ENCODE measurements at places on chromosomes 4 and X. TPM values are rescaled to one million over a fixed set of nuclear protein-coding genes. Genes with fewer than 3 reads are reported as not detected.

DNA sequence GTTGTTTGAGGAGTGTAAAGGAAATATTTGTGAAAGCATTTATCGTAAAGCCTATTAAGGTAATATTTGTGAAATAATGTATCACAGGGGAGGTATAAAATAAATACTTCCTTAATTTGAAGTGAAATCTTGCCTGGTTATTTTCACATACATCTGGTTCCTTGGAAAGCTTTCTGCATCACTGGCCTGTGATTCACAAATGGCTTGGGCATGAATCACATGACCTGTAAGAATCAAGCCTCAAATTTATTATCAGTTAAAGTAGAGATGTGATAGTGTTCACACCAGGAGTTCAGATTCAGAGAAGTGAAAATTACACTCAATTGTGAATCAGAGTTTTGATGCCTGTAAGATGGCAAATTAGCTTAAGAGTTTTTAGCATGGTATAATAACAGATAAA, 1911.4 kb downstream of the STIM2 start:
- no peak for DNase-seq

DNA sequence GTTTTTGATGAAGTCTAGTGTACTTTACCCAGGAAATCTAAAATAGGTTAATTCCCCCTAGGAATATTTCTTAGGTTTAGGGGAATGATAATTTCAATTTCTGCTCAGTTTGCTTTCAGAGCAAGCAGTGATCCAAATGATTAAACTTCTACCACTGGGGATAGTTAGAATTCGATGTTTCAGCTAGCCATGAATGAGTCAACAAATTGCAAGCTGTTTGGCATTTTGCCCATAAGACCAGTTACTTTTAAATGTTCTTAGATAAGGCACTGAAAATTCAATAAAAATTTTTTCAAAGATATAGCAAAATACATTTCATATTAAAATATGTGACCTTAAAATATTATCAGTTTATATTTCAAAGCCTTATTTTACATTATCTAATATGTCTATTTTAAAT, 993.6 kb downstream of the ARAP2 start:
- DNase-seq, result no peak

GRCh38 chr4:104492183-104492771, 2.4 kb downstream of the CXXC4 start:
- no peak for DNase-seq

- DNase-seq, result peak; percentile 38
These were observed 50.9 kb upstream of the BCOR start for GRCh38 chrX:40148385-40149285.

GRCh38 chr4:115213716-115214115, 100.3 kb upstream of the NDST4 start:
- no peak for DNase-seq

- no peak for DNase-seq
These were observed 538.7 kb upstream of the PABPC4L start for GRCh38 chr4:134740290-134740689.

DNA sequence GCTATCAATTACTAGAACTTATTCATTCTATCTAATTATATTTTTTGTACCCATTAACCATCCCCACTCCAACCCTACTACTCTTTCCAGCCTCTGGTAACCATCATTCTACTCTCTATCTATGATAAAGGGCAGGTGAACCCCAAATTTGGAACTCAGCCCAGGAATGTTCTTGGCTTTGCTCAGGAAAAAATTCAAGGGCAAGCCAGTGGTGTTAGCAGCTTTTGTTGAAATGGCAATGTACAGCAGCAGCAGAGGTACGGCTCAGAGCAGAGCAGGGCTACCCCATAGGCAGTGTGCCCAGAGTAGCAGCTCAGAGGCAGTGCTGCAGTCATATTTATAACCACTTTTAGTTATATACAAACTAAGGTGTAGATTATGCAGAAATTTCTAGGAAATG, 138.2 kb downstream of the RNF150 start:
- no peak for DNase-seq

DNA sequence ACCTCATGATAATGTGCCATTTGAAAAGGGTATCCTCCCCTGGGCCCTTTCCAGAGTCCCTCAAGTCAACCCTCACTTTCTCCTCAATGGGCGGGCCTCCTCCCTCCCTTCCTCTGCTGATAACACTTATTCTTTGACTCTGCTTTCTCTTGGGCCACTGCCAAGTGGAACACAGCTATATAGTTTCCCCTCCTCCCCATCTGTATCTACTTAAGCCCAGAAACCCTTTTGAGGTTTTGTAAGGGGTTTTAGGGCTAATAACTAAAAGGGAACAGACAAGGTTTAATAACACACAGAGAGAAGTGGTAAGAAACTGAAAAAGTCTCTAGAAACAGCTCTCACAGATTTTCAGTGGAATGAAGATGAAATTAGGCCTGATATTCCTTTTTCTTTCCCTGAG, 116.7 kb downstream of the GPC3 start:
- DNase-seq, result no peak

GRCh38 chrX:10341309-10341708, 184.5 kb downstream of the CLCN4 start:
- DNase-seq, result no peak

- DNase-seq, result no peak
These were observed 30.6 kb upstream of the PLAC1 start for GRCh38 chrX:134688839-134689238.

DNA sequence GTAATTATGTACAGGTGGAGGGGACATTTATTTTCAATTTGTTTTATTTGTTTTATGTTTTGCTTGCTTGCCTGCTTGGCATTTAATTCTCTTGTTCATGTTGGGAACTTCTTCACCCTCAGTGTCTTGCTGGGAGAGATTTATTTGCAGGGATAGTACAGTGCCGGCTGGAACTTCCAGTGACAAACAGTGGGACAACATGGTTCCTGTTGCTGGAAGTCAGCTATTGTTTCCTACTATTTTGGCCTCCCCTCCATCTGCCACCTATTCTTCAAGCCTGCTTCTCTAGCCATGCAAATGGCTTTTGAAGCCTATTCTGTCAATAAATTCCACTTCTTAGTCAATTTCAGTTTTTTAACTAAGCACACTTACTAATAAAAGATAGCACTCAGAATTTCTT, 105.4 kb upstream of the BANK1 start:
- DNase-seq, result no peak

DNA sequence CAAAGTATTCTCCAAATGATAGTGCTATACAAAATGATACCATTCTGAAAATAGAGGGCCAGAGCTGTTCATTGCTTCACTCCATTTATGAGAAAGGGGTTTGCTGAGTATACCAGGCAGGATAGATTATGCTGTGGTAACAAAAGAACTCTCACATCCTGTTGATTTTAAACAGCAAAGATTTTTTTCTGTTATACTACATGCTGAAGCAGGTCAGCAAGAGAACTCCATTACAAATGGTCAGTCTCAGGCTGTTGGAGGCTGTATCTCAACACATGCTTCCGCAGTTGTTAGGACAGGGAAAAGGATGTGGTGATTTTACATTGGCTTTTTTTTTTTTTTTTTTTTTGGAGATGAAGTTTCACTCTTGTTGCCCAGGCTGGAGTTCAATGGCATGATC, 13.7 kb upstream of the KLHL5 start:
- DNase-seq, result no peak

DNA sequence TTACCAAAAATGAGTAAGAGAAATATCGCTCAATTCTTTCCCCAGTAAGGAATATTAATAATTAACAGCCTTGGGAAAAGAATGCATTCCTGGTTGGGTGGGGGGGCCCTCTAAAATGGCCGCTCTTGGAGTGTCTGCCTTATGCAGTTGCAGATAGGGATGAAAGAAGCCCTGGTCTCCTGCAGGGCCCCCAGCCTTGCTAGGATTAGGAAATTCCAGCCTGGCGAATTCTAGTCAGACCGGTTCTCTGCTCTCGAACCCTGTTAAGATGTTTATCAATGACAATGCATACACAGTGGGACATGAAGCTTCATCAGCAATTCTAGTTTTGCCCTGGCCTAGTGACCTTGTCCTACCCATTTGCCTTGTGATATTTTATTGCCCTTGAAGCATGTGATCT, 1047.7 kb upstream of the GRID2 start:
- no peak for DNase-seq

GRCh38 chr4:142656178-142656577, 189.9 kb downstream of the INPP4B start:
- no peak for DNase-seq

GRCh38 chr4:132169660-132170059, 979.4 kb upstream of the PCDH10 start:
- DNase-seq, result no peak

MTNR1A gene
- not detected for total RNA-seq

ARHGEF9 gene
- total RNA-seq, result 20.2 TPM

TENM3 gene
- total RNA-seq, result 1.0 TPM

GNRHR gene
- total RNA-seq, result not detected

PABPC1L2A gene
- not detected for total RNA-seq

ARHGAP10 gene
- total RNA-seq, result 38.5 TPM
